ENCODE measurements at places on chromosomes 6 and 20.

GRCh38 chr20:63404129-63405085, 43.3 kb upstream of the CHRNA4 start:
- H3K4me1 ChIP-seq: no peaks in the 10 kb centered on the region
- peaks cover 15% of the 10 kb centered on the region for H3K27me3 ChIP-seq
- no peaks in the 10 kb centered on the region for H3K36me3 ChIP-seq
- H3K27ac ChIP-seq: no peak overlapping the region

GRCh38 chr20:33725607-33726264, 5.6 kb upstream of the PXMP4 start:
- no peaks in the 10 kb centered on the region for H3K36me3 ChIP-seq
- H3K4me1 ChIP-seq: peaks cover 4% of the 10 kb centered on the region

DNA sequence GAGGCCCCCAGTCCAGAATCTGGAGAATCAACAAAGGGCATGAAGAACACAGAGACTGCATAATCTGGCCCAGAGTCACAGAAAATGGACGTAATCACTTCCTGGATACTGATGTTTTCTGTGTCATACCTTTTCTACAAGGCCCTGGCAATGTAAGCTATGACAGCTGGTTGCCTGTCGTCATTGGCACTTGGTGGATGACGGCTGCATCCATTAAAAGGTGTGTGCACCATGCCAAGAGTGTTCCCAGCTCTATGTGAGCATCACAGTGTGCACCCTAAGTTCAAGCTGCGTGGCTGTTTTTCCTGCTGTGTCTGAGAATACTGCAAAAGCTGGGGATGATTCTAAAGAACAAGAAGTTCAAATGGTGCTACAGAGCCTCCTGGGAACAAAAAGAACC, 275.2 kb upstream of the CNR1 start:
- no peak for DNase-seq
- no peak overlapping the region for H3K27ac ChIP-seq

DNA sequence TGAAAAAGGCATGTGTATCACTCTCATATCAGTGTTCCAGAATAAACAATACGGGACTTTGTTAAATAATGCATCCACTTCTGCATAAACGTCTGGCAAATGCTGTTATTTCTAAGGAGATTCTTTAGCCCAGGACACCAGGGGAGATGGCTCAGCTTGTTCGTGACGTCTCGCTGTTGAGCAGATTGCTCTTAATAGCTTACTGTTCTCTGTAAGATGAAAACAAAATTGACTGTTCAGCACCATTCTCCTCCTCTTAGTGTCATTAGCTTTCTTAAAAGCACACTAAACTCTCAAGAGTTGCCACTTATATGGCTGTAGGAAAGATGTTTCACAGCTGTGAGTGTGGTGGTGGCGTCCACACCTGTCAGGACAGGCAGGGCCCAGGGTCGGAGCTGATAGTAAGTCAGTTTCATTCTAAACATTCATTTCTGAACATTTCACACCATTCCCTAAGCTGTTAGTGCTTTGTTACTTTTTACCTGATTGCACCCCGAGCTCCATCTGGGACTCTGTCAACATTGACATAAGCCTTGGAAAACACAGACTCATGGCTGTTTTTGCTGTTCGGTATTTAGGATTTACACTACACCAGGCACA, 132.1 kb downstream of the ZDHHC14 start:
- H3K4me3 ChIP-seq: no peak overlapping the region
- no peak for DNase-seq
- H3K36me3 ChIP-seq: no peaks in the 10 kb centered on the region
- H3K4me1 ChIP-seq: no peaks in the 10 kb centered on the region

DNA sequence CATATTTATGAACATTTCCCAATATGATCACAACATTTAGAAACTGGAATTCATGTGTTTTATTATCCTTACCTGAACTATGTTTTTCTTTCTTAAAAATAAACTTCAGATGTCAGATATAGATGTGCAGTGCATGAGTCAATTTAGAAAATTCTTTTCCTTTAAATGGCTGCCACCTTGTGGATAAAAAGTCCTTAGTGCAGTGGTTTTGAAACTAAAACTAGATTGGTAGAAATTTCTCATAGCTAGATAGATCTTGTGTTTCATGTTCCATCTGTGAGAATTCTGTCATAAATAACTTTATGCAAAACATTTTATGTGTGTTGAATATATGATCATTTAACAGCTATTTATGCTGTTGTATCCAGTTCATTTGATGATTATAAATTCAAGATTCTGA, 134.9 kb downstream of the KLHL32 start:
- no peak overlapping the region for H3K4me3 ChIP-seq
- no peak for DNase-seq
- no peak overlapping the region for H3K27ac ChIP-seq
- H3K4me1 ChIP-seq: no peaks in the 10 kb centered on the region
- no peaks in the 10 kb centered on the region for H3K36me3 ChIP-seq

GRCh38 chr6:154297721-154298120, 58.9 kb downstream of the IPCEF1 start:
- H3K4me1 ChIP-seq: peaks cover 4% of the 10 kb centered on the region
- DNase-seq: no peak
- no peak overlapping the region for H3K4me3 ChIP-seq

DNA sequence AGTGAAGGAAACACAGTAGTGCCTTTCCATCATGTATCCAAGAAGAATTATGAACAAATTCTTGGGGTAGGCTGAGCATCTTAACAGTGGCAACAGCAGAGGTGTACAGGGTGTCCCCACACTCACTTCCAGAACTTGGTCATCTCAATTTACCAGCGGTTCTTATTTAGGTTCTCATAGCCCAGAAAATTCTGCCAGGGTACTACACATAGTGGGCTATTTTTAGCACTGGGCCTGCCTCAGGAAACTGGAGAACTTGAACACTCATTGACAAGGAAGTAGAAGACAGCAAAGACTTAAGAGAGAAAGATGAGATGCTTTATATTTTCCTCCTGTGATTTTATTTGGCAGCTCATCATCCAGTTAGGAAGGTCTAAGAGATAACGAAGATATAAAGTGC, 71.8 kb upstream of the PHIP start:
- no peaks in the 10 kb centered on the region for H3K4me1 ChIP-seq
- no peaks in the 10 kb centered on the region for H3K27me3 ChIP-seq
- no peaks in the 10 kb centered on the region for H3K36me3 ChIP-seq
- H3K27ac ChIP-seq: no peak overlapping the region
- no peak for DNase-seq
- H3K4me3 ChIP-seq: no peak overlapping the region

GRCh38 chr6:39753725-39754045, 28.5 kb upstream of the KIF6 start:
- no peak overlapping the region for H3K27ac ChIP-seq
- DNase-seq: no peak
- H3K27me3 ChIP-seq: no peaks in the 10 kb centered on the region
- no peaks in the 10 kb centered on the region for H3K36me3 ChIP-seq

- H3K4me1 ChIP-seq: peaks cover 26% of the 10 kb centered on the region
- DNase-seq: no peak
- no peak overlapping the region for H3K27ac ChIP-seq
- H3K27me3 ChIP-seq: peaks cover 46% of the 10 kb centered on the region
- no peaks in the 10 kb centered on the region for H3K36me3 ChIP-seq
- no peak overlapping the region for H3K4me3 ChIP-seq
Measured at GRCh38 chr20:20363799-20364592, 3.9 kb upstream of the INSM1 start.

GRCh38 chr6:38901802-38902522, 146.6 kb upstream of the GLP1R start:
- H3K27me3 ChIP-seq: no peaks in the 10 kb centered on the region
- H3K4me1 ChIP-seq: no peaks in the 10 kb centered on the region
- H3K4me3 ChIP-seq: no peak overlapping the region
- H3K36me3 ChIP-seq: no peaks in the 10 kb centered on the region
- DNase-seq: no peak

- H3K4me3 ChIP-seq: no peak overlapping the region
- H3K27me3 ChIP-seq: no peaks in the 10 kb centered on the region
- H3K27ac ChIP-seq: peak overlapping the region; percentile 42
- peaks cover 40% of the 10 kb centered on the region for H3K4me1 ChIP-seq
- DNase-seq: no peak
- peaks cover 24% of the 10 kb centered on the region for H3K36me3 ChIP-seq
Measured at GRCh38 chr6:158031381-158032353, 50.0 kb downstream of the SYNJ2 start.
